Fibroblast of gingiva (primary cell): ENCODE measurements at places on chromosomes 3 and 15.

DNA sequence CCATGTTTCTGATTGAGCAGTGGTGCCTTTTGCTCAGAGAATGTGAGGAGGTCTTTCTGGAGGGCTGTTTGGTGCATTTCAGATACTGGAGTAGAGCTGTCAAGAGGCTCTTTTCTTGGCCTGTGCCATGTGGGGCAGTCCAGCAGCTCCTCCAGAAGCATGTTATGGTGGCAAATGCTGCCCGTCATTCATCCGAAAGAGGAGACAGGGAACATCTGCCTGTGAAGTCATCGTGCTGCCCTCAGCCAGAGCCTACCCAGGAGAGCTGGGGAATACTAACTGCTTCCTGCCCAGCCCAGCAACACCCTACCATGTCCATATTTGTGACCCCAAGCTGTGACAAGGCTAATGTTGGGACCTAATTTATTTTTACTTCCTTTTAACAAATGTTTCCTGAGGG, 82.2 kb upstream of the SLC6A6 start:
- DNase-seq, result no peak

DNA sequence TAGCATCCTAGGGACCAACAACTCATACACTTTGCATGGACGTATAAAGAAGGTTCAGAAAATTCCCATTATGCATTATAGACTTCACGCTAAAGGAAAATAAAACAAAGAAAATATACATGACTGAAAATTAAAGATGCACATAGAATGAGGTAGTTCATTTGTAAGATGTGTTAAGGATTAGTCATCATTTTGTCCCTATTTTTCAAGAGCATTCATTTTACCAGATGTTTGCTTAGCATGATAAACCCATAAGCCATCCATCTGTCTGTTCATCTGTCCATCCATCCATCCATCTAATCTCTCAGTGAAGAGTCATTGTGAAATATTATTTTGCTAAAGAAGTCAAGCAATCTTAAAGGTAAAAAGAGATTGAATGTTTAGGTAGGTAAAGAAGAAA, 80.3 kb downstream of the TFG start:
- DNase-seq, result no peak

GRCh38 chr3:9916734-9917680, at the start of gene IL17RC:
IL17RC (plus strand) TSS chr3:9917098; CDS start chr3:9917316, 218 bp downstream.
- DNase-seq, result peak; percentile 83

GRCh38 chr3:167851171-167851570, 115.7 kb downstream of the SERPINI1 start:
- DNase-seq, result no peak

DNA sequence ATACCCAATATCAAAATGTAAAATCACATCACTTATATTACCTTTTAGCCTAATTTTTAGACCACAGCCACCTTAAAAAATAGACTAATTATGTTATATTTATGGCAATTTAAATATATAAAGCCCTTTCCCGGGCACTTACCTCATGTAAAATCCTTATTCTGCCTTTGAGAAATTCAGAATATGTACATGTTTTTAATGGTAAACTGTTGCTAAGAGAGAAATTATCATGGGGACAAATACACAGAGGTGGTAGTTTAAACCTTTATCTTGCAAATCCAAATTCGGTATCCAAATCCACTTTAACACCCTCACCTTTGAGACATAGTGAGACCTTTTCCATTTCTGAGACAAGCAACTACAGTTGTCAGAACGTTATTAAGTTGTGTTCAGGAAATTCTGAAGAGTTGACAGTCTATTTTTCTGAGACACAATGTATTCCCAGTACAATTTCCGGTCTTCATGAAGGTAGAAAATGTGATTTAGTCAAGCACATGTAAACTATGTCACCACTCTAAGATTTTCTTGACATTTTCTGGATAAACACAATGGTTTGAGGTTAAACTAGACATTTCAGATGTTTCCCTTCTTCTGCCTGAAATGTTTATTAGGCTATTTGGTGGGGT, 10.6 kb upstream of the VGLL3 start:
- DNase-seq, result no peak

DNA sequence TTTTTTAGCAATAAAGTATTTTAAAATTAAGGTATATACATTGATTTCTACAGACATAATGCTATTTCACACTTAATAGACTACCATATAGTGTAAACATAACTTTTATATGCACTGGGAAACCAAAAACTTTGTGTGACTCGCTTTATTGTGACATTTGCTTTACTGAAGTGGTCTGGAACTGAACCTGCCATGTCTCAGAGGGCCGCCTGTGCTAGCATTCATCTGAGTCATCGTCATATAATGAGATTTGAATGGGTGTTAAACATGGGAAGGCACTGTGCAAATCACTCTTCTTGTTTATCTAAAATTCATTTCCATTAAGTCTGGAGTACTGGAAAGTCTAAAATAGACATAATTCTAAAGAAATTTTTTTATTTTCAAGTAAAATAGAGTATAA, 12.9 kb downstream of the EIF2AK4 start:
- DNase-seq, result no peak

DNA sequence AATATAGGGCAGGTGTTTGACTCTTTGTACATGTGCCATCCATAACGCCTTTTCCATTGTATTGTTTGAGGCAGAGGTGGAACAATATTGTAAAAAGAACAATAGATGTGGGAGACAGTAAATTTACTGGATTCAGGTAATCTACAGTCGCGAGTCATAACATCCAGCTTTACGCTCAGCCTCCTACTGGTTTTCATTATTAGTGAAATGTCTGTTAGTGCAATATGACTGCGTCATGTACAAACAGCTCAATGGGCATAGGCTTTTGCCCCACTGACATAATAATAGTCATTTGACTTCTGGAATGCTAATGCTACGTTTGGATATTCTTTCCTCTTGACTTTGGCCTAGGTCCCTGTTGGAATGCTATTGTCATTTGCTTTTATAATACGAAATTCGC, 9.5 kb downstream of the CACNA2D3 start:
- DNase-seq, result no peak

GRCh38 chr3:133747907-133748639, 1.9 kb downstream of the TF start:
- DNase-seq, result no peak

GRCh38 chr15:76116138-76116885, 56.5 kb downstream of the TMEM266 start:
- DNase-seq, result no peak

DNA sequence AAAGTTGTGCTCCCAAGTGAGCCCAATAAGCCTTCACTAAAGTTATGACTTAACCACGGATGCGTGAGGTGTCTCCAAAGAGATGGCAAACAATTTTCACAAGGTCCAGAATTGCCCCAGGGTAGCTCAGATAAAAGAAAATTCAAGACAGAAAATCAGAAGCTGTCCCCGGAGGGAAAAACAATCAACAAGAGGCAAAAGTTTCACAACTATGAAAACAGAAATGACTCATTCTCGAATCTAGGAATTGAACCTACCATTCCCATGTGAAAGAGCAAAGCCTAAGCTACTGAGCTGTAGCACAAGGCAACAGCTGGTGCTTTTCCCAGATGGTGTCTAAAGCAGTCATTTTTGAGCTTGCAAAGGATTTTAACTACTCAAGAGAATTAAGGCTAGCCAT, 33.5 kb upstream of the MKRN3 start:
- DNase-seq, result no peak

- no peak for DNase-seq
These were observed 96.3 kb downstream of the PLXNA1 start for GRCh38 chr3:127079211-127079610.
